ENCODE measurements at places on chromosomes 5 and 9.
A peak's percentile ranks its signal among the peaks of the same experiment; 100 is the strongest.

- DNase-seq = no peak
Measured at GRCh38 chr9:122190597-122191381, 31.1 kb downstream of the MORN5 start.

- DNase-seq = no peak
Measured at GRCh38 chr5:150230842-150231241, 41.0 kb downstream of the SLC6A7 start.

- DNase-seq = no peak
Measured at GRCh38 chr5:169222934-169223594, 77.9 kb downstream of the SLIT3 start.

- DNase-seq = no peak
Measured at GRCh38 chr5:150499437-150499956, 8.4 kb upstream of the NDST1 start.

- DNase-seq = no peak
Measured at GRCh38 chr9:38286766-38287165, 105.7 kb upstream of the ALDH1B1 start.

GRCh38 chr5:57501414-57502201 is 19.0 kb upstream of the ACTBL2 start:
- DNase-seq = peak; percentile 17

GRCh38 chr9:97930972-97931371 is 7.0 kb downstream of the HEMGN start:
- no peak for DNase-seq

DNA sequence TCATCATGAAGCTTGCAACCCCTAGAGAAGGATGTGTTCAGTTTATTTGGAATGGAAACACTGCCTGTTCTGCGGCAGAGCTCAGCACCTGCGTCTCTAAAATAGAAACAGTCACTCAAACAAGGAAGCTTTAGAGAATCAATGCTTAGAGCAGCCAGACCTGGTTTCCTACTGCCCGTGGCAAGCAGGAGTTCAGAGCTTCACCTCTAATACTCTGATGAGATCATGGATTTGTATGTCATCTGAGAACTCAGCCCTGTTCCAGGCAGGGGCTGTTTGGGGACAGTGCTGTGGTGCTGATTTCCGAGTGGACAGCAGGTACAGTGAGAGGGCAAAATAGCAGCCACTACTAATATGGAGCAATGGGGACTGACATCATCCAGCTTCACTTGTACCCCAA is 236.0 kb upstream of the IRX1 start:
- DNase-seq = no peak

GRCh38 chr5:40578501-40579451 is 100.9 kb upstream of the PTGER4 start:
- DNase-seq = no peak

DNA sequence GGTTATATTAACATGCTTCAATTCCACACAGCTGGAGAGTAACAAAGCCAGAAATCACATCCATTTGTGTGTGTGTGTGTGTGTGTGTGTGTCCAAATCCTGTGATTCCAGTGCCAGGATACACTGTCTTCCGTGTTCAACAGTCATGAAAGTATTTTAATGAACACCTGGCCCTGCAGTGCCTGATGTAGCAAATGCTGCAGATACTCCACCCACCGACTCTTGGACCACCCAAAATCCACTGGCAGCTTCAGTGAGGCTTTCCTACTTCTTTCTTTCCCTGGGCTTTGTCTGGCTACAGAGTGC is 13.1 kb upstream of the INSYN2B start:
- no peak for DNase-seq
